ENCODE measurements at places on chromosomes 13 and 19.

- peak; percentile 50 for DNase-seq
These were observed at the start of gene GJA3 for GRCh38 chr13:20160306-20161274. GJA3 (minus strand) TSS chr13:20161052; CDS start chr13:20143288, 17,764 bp downstream.

DNA sequence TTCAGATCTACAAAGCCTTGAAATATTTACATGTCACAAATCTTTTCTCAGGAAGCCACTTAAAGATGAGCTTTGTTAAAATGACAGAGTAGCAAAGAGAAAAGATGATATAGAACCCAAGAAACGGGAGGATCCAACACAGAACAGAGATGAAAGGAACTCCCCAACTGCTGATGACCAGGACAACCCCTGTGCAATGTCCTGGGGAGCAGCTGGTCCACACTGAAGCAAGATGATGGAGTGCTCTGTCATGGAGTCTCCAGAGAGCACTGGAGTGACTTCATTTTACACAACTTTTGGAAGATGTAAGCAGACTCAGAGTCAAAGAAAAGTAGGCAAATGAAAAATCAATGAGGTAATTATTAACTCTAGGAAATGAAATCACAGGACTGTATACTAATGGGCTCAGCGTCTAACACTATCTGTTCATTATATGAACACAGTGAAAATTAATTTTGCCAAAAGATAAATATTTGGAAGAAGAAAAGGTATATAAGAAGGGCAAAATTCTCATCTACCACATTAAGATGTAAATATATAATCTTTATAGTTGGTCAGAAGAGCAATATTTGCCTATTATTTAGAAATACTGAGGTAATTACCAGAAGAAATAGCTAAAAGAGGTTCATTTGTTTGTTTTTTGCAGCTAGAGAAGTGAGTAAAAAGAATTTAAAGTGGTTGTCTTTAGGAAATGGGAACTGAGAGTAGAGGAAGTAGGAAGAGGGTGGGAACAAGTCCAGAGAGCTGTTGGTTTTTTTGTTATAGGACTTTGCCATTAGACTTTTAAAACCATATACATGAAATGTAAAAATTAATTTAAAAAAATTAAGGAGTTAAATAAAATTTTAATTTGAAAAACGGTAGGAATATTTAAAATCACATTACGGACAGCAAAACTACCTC lies 30.5 kb downstream of the MTRF1 start:
- DNase-seq: no peak

GRCh38 chr13:33235564-33235963 lies 50.0 kb downstream of the STARD13 start:
- DNase-seq: no peak

DNA sequence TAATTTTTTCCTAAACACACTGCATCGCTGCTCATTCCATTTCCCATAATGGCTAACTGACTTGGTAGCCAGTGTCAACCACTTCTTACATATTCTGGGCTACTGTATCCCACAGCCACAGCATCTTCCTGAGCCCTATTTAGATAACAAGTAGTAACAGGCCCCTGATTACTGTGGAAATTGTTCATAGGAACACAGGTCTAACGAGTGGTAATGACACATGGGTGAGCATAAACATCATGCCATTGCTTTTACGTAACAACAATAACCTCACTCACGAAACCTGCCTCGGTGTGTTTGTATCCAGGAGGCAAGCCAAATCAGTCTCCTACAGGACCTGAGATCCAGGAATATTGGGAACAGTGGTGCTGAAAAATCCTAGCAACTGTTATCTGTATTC lies 438.6 kb downstream of the KLF5 start:
- no peak for DNase-seq

DNA sequence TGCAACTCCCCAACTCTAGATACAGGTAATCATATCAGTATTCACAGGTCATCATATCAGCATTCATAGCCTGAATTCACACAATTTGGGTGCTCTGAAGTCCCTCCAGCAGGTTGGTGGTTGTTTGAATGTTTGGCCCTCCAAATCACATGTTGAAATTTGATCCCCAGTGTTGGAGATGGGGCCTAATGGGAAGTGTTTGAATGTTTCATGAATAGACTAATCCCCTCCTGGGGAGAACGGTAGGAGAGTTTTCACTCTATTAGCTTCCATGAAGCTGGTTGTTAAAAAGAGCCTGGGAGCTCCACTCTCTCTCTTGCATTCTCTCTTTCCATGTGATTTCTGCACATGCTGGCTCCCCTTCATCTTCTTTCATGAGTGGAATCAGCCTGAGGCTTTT lies 288.6 kb upstream of the PCDH9 start:
- DNase-seq: no peak

GRCh38 chr13:73275163-73275562 lies 216.4 kb downstream of the KLF5 start:
- DNase-seq: peak; percentile 0

- no peak for DNase-seq
These were observed 2.0 kb downstream of the USPL1 start for GRCh38 chr13:30619731-30620130.

GRCh38 chr13:30145709-30146367 lies 161.5 kb downstream of the KATNAL1 start:
- peak; percentile 90 for DNase-seq

DNA sequence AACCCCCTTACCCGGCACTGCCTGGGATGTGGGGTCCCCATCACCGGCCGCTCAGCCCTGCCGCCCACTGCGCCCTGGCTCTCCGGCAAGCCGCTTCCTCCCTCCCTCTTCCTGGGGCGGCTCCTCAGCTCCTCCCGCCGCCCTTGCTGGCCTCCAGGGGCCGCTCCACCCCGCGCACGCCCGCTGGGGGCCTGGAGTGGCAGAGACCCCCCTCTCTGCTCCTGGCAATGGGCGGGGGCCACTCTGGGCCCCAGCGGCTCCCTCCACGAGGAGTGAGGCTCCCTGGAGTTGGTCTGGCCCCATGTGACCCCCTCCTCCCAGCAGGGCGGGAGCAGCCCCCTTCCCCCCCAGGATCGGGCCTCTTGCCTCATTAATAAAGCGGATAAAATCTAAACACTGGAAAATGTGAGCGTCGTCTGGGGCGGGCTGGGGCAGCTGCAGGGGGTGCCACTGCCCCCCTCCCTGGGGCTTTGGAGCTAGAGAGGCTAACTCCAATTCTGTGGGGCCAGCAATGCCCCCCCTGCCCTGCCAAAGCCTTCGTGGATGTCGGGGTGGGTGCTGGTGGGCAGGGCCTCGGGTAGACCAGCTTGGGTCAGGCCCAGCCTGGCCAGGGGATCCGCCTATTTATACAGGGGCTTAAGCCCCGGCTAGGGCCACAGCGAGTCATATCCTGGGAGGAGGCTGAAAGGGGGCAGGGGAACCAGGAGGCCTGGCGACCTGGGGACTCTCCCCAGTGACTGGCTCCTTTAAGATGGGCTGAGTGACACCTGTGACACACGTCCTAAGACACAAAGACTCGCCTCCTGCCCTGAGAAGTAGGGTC lies at the start of gene PTGER1:
TSS of gene PTGER1 (minus strand) at position 104 of the 823 bp plus-strand sequence. CDS start 1,034 bp downstream, outside the sequence.
- peak; percentile 17 for DNase-seq

DNA sequence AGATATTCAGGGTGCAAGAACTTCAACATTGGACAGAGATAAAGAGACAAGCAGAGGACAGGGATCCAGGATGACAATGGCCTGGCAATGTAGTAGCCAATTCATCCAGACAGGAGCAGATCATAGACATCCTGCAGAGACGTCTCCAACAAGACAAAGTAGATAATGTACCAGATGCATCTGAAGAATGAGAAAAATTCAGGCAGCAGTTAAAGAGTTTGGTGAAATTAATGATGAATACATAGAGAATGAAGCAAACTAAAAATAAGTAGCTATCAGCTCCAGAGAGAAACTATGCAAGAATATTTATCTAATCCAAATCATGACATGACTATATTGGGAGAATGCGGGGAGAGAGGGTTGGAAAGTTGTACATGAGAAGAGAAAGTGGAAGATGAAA lies 278.4 kb upstream of the DACH1 start:
- no peak for DNase-seq

DNA sequence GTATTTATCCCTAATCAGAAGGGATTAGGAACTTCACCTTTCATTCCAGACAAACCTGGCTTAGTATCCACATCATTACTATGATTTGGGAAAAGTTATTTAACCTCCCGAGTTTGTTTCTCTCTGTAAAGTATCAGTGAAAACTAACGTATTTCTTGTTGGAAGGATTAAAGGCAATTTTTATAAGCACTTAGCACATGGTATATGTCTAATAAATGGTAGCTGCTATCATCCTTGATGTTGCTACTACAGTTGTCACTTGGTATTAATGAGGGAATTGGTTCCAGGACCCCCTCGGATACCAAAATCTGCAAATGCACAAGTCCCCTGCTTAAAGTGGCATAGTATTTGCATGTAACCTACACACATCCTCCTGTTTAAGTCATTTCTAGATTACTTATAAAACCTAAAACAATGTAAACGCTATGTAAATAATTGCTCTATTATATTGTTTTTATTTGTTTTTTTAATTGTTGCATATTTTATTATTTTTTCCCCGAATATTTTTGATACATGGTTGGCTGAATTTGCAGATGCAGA lies 42.7 kb upstream of the FAM124A start:
- no peak for DNase-seq

DNA sequence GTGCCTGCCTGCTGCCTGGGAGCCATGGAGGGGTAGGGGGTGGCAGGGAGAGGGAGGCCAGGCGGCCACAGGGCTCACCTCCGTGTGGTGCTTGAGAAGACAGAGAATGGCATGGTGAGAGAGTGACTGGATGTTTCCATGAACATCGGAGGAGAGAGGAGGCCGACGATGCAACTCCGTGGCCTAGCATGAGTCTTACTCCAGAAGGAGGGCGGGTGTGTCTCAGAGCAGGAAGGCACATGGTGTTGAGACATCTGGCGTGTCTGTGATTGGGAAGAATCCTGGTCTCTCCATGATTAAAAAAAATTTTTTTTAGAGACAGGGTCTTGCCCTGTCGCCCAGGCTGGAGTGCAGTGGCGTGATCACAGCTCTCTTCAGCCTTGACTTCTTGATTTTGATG lies 5.1 kb downstream of the IRGC start:
- DNase-seq: no peak

GRCh38 chr19:40716031-40716481 lies 630 bp downstream of the COQ8B start:
- DNase-seq: peak; percentile 63

DNA sequence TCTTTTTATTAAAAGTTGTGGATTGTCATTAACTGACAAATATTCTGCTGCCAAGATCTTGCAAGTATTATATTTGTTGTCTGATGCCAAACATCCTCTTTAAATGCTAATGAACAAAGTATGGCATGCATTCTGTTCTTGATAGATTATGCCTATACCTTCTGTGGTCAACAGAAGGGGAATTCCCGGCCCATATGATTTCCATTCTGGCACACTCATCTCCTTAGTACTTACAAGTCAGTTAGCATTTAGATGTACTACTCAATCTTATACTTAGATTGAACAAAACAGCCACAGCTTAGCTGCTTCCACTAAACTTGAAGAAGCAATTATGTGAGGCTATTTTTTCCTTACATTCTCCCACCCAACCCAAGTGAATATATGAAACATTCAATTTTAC lies 246.1 kb upstream of the DACH1 start:
- no peak for DNase-seq

GRCh38 chr19:3360421-3361383 lies 5.7 kb upstream of the NFIC start:
- peak; percentile 59 for DNase-seq

- DNase-seq: peak; percentile 38
These were observed 1.1 kb downstream of the NAXD start for GRCh38 chr13:110616103-110617101.

DNA sequence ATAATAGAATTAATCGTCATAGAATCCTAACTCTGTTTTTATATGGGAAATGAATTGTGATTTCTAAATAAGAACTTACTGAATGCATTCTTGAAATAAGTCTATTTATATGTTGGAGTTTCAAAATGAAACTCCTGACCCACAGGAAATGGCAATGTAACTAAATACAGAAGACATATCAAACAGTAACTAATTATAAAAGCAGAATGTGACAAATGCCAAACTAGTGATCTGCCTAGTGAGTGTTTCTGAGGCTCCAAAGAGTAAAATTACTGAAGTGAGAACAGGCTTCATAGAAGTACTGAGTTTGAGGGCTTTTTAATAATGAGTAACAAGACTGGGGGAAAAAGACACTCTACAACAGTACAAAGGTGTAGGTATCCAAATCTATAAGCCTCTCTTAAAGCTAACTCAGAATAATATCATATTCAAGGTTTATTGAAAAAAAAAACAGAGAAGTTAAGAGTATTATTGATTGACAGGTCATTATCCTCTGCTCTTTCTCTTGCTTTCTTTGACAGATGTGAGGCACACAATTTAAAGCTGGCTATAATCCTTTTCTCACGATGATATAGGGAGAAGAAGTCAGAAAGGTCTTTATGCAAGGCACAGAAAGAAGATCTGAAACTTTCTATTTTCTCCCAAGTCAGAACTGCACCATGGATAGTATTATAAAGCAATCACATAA lies 17.4 kb upstream of the ATXN8OS start:
- DNase-seq: no peak

GRCh38 chr13:112447761-112448603 lies 71.8 kb downstream of the SPACA7 start:
- no peak for DNase-seq

- no peak for DNase-seq
These were observed 1407.7 kb downstream of the EFNB2 start for GRCh38 chr13:105127732-105128131.

GRCh38 chr19:1852581-1853128 lies 4.4 kb upstream of the REXO1 start:
- no peak for DNase-seq

DNA sequence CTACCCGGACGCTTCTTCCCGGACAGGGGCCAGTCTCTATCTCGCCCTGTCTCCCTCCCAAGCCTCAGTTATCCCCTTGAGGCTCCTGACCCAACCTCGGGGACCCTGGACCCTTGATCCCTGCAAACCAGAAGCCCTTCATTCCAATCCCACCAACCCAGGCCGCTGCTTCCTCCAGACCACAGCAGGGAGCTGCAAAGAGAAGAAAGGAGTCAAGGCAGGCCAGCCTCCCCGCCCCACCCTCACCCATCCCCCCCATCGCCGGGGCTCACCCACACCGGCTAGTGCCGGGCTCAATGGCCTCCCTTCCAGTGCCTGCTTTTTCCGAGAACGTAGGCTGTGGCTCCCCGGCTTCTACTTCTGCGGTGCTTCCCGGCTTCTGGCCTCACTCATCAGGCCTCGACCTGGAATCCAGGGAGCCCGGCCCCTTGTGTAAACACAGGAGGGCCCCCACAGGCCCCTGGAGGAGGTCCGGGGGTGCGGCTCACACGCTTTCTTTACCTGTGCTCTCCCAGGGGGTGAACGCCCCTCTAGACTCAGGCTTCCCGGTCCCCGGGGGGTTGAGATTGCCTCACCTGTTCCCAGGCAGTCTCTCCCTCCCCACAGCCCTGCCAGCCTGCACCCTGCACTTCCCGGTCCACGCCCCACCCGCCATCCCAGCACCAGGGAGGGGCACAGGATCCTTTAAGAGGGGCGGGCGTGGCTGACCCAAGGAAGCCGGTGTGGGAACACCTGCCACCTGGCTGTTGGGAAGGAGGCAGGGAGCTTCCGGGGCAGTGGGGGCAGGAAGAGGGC lies at the start of gene FAM83E:
TSS of gene FAM83E (minus strand) at position 641 of the 795 bp plus-strand sequence. CDS start 1,704 bp downstream, outside the sequence.
- no peak for DNase-seq
